ENCODE measurements at places on chromosomes 4 and X.
A peak's percentile ranks its signal among the peaks of the same experiment; 100 is the strongest.

DNA sequence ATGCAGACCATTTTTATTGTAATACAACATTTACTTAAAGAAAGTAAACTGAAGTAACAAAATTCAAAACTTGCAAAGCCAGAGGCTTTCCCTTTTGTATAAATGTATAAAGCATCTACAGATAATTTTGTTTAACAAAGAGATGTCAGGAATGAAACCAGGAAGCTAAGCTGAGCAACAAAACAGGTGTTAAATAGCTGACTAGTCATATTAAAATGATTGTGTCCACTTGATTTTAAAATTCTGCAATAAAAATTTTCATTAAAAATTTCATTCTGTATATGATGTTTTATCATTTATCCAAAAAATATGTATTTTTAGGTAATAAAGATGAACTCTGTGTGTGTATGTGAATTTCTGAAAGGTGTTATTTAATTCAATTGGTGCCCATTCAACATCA is 72.0 kb upstream of the TRAM1L1 start:
- no peak for DNase-seq

- DNase-seq: peak; percentile 60
These were observed 16.9 kb upstream of the LRBA start for GRCh38 chr4:151031831-151032605.

- no peak for DNase-seq
These were observed 102.5 kb downstream of the FIP1L1 start for GRCh38 chr4:53479736-53480525.

DNA sequence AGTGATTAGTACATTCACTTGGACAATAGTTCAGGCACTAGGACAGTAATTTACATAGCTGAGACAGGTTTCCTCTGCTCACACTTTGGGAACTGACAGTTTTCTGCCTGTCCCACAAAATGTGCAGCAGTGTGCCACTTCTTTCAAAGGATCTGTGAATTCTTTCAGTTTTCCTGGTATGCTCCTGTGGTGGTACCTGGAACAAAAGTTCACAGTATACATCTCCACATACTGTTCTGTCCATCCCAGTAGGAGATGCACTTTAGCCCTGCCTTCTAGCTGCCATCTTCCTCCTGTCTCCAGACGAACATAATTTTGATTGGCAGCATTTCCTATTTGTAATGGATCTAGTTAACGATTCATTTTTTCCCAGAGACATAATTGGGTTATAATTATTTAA is 360.8 kb upstream of the CXorf51B start:
- no peak for DNase-seq

DNA sequence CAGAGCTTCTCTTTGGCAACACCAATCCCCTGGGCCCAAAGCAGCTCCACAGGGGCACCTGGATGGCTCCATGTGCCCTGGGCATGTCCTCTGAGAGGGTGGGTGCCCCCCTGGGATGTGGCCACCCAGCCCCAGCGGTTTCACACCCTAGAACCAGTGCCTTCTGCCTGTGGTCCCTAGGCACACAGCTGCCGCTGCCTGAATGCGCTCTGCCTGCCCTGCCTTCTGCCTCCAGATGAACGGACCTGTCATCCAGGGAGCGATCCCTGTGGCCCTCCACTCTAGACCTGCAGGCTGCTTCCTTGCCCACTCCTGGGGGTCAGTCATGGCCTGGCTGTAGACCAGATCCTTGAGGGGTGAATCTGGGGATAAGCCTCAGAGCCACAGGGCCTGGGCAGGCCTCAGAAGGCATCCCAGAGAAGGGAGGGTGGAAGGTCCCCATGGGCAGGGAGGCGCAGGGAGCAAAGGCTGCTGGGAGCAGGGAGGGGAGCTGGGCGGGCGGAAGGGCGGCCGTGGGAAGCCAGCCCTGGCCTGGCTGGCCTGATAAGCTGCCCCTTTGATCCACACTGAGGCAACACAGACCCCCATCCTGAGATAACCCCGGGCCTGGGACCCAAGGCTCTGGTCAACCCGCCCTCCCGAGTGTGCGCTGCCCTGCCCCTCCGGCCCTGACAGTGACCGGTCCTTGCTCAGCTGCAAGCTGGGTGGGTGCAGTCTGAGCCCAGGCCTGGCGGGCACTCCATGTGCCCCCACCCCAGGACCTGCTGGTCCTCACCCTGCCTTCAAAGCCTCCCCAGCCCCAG is 8.1 kb upstream of the FGFR3 start:
- DNase-seq: no peak

DNA sequence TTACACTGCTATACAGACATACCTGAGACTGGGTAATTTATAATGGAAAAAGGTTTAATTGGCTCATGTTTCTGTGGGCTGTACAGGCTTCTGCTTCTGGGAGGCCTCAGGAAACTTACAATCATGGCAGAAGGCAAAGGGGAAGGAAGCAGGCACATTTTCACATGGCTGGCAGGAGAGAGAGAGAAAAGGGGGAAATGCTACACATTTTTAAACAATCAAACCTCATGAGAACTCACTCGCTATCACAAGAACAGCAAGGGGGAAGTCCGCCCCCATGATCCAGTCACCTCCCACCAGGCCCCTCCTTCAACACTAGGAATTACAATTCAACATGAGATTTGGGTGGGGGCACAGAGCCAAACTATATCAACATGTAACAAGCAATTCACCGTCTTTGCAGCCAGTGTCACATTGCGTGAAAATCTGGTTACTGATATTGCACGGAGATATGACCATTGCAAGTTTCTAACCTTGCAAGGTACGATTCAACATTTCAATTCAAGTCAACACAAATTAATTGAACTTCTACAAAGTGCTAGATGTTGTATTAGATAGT is 61.7 kb upstream of the RELL1 start:
- DNase-seq: no peak

GRCh38 chr4:119729835-119730670 is 101.4 kb upstream of the PDE5A start:
- peak; percentile 70 for DNase-seq

GRCh38 chrX:129736491-129736890 is 2.3 kb upstream of the XPNPEP2 start:
- no peak for DNase-seq

GRCh38 chrX:138748480-138748879 is 37.0 kb upstream of the FGF13 start:
- DNase-seq: no peak

DNA sequence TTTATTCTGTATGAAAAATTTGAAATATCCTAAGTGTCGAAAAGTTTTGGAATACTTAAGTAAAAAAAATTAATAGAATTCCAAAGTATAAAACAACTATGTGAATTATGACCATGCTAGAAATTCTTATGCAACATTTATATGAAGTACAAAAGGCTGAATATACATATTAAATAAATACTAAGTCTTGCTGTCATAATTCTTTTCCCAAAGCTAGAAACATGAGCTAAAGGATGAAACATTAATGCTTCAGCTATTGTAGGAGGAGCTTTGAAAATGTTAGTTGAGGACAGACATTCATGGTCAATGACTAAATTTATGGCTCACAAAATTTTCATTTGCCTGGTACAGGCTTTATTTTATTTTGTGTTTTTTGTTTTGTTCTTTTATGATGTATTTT is 207.3 kb downstream of the GABRB1 start:
- DNase-seq: no peak

DNA sequence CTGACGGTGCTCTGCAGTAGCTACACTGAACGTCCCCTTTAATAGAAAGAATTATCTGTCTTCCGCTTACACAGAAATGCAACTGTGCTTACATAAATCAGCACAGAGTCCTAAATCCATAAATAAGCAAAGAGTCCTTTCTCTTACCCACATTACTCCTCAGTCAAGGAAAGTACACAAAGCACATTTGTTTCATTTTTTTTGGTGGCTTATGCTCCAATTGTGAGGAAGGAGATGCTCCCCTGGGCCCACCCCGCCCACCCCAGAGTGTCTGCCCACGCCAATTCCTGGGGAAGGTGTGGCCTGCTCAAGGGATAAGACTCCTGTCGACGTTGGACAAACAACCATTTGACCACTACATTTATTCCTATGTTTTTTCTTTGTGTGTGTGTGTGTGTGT is 53.8 kb downstream of the CPLX1 start:
- DNase-seq: no peak

GRCh38 chrX:139801397-139801813 is 93.4 kb upstream of the MCF2 start:
- DNase-seq: no peak

- no peak for DNase-seq
These were observed 648 bp downstream of the GPC4 start for GRCh38 chrX:133414406-133415275.

GRCh38 chr4:77560170-77560569 is 45.5 kb upstream of the CXCL13 start:
- no peak for DNase-seq

DNA sequence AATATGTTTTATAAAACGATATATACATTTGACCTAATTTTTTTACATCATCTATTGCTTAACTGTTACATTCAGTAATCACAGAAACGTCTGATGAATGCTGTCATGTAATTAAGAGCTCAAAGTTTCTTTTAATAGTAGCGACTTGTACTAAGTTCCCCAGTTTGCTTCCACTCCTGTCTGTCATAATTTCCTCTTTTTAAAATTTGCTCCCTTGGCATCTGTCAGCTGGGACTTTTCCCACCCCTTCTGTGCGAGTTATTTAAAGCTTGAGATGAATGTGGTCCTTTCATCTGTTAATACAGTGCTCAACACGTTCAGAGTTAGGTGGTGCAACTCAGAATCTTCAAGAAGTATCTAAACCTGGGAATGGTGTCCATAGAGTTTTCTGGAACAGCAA is 1.2 kb downstream of the RAP1GDS1 start:
- no peak for DNase-seq

DNA sequence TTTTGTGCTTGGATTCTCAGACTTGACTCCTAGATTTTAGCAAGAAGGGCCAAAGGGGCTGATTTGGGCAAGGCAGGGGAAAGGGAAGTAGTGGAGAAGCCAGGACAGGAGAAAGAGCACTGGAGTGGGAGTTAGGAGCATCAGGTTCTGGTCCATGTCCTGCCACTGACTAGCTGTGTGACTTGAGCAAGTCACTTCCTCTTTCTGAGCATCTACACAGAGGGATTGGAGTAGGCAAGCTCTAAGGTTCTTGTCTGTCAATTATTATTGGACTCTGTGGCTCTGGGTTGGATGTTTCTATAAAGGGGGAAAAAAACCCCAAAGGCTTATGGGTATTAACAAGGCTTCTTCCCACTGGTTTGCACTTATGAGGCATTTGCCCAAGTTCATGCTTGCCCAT is 24.4 kb downstream of the PLAC1 start:
- no peak for DNase-seq

DNA sequence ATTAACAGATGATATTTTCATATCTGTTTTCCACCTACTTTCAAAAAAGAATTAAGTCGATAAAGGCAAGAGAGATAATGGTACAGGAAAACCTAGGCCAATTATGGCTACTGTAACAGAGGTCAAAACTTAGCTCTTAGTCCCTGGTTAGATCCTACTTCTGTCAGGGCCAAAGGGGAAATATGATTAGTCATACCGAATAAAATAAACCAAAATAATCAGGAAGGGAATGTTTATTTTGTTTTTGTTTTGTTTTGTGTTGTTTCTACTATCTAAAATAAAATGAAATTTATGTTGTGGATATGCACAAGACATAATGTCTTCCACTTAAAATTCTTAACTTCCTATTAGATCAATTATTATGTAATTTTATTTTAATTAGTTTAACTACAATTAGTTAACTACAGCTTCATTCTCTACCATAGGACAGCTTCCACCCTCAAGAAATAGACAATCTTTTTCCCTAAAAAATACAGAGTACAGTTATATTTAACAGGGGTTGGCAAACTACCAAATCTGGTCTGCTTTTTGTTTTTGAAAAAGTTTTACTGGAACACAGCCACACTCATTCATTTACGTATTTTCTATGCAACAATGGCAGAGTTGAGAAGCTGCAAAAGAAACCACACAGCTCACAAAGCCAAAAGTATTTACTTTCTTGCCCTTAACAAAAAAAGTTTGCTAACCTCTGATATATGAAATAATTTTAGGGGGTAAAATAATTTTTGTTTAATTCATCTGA is 25.4 kb downstream of the TMEM47 start:
- DNase-seq: no peak

DNA sequence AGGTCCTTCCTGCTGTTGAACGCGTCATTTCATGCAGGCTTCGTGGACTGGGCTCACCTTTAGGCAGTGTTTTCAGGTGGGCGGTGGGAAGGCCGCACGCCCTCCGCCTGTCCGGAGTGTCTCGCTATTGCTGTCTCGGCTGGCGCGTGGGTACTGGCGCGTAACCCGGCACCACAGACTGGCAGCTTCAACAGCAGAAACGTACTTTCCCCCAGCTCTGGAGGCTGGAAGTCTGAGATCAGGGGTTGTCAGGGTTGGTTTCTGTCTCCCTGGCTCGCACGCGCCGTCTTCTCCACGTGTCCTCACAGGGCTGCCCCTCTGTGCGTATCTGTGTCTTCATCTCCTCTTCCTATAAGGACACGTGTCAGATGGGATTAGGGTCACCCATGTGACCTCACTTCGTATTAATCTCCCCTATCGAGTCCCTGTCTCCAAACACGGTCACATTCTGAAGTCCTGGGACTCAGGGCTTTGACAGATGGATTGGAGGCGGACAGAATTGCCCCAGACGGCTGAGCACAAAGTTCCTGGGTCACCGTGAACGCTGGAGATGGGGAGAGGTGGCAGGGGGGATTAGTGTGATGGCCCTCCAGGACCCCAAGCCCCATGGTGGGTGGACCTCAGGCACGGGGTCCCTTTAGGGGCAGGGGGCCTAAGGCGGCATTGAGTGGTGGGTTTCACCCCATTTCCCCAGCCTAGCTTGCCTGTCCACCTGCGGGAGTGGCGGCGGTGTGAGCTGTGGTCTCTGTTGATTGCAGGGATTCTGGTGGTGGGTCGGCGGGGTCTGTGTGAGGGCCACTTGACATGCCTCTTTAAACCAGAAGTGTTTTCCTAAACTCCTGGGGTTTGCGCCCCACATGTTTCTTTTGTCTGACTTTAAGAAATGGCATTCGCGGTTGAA is 83.4 kb upstream of the LRPAP1 start:
- DNase-seq: no peak

- DNase-seq: no peak
These were observed at the start of gene CRMP1 for GRCh38 chr4:5893004-5893580. TSS of gene CRMP1 (minus strand) at chr4:5893086. CDS start at chr4:5892969, 117 bp downstream.

DNA sequence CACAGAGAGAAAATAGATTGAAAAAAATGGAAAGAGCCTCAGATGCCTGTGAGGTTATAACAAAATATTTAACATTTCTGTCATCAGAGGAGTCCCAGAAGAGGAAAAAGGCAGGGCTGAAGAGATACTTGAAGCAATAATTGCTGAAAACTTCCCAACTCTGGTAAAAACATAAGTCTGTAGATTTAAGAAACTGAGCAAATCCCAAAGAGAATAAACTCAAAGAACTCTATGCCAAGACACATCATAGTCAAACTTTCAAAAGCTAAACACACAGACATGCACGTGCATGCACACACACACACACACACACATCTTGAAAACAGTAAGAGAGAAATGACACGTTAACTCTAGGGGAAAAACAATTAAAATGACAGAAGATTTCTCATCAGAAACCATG is 94.1 kb downstream of the SLC16A2 start:
- no peak for DNase-seq

All from PC-9 (cell line).